T-helper 1 cell (primary cell): ENCODE measurements at places on chromosomes 13 and 19.

- no peak for DNase-seq
These were observed 673 bp downstream of the ZNF486 start for GRCh38 chr19:20167651-20168122.

DNA sequence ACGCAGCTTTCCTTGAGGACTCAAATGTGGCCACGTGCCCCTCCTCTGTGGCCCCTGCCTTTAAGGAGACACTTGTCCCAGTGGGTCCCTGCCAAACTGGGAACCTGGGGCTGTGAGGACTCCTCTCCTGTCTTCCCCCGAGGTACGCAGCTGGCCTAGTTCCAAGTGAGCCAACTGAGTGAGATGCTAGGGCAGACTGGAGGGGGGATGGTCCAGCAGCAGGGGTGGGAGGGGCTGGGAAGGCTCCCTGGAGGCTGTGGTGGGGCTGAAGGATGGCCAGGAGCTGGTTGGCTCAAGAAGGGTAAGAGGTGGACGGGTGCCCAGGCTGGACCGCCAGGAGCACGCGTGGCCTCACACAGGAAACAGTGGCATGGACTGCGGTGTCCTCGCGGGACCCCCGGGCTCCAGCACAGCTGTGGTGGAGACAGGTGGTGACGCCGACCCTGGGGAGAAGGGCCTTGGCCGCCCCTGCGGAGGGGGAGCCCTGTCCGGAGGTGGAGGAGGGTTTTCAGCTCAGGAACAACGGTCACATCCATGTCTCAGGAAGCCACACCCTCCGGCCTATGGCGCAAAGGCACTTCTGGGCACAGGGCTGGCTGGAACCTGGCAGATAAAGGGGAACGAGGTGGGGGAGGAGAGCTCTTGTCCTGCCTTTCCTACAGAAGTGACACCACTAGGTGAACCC, 45.8 kb downstream of the MLLT1 start:
- DNase-seq: no peak

DNA sequence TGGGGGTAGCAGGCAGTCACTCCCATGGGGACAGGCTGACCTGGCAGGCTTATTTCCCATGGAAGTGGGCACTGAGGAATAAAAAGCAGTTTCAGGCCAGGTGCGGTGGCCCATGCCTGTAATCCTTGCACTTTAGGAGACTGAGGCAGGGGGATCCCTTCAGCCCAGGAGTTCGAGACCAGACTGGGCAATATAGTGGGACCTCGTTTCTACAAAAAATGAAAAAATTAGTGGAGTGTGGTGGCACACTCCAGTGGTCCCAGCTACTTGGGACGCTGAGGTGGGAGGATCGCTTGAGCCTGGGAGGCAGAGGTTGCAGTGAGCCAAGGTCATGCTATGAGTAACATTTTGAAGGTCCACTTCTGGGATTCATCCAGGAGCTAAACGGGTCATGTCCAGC, 6.0 kb downstream of the GJB2 start:
- DNase-seq: no peak

DNA sequence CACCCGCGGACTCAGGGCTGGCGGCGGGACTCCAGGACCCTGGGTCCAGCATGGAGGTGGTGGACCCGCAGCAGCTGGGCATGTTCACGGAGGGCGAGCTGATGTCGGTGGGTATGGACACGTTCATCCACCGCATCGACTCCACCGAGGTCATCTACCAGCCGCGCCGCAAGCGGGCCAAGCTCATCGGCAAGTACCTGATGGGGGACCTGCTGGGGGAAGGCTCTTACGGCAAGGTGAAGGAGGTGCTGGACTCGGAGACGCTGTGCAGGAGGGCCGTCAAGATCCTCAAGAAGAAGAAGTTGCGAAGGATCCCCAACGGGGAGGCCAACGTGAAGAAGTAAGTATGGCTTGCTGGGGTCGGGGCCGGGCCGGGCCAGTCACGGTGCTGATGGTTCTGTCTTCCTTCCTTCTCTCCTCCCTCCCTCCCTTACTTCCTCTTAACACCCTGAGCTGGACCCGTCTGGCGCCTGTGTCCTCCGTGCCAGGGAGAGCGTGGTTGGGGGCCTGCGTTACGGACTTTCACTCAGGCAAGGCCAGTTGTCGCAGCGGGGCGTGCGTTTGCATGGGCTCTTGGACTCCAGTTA, 1.4 kb downstream of the STK11 start:
- DNase-seq: no peak

DNA sequence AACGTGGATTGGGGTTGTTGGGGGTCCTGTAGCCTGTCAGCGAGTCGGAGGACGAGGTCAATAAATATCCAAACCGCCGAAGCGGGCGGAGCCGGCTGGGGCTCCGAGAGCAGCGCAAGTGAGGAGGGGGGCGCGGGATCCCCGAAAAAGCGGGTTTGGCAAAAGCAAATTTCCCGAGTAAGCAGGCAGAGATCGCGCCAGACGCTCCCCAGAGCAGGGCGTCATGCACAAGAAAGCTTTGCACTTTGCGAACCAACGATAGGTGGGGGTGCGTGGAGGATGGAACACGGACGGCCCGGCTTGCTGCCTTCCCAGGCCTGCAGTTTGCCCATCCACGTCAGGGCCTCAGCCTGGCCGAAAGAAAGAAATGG, 754 bp upstream of the SIX5 start:
- peak; percentile 38 for DNase-seq

DNA sequence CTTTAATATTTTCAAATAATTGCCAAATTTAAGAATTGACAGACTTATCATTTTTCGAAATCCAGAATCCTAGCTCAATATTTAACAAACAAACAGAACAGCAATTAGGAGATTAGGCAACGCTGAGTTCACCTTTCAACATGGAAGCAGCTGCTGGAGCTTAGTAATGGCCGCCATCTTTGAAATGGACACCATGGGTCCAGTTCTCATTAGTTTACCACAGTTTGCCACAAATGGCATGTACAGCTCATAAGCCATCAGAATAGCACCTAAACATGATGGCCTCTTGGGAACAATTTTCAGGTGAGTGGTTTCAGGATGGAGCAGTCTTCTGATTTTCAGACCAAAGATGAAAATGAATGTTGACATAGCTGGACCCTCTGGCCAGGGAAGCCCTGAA, 313.6 kb upstream of the OBI1 start:
- DNase-seq: no peak

GRCh38 chr13:36919833-36920615, at the start of gene SMAD9:
Gene SMAD9 (minus strand): TSS chr13:36920238. CDS start chr13:36879689, 40,549 bp downstream.
- no peak for DNase-seq

GRCh38 chr13:34241332-34241731, 423.4 kb downstream of the RFC3 start:
- DNase-seq: no peak

DNA sequence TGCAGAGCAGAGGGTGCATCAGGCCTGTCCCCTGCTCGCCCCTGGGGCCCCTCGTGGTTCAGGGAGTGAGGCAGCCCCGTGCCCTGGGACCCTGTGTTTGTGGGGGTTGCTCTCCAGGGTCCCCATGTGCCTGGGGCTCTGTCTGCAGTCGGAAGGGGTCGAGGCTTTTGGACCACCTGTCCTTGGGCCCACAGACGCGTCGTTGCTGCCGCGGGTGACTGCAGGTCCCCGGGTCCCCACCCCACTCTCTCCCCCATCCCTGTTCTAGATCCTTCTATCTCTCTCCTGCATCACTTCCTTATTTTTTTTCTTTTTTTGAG, 1.9 kb downstream of the PCSK4 start:
- no peak for DNase-seq

- no peak for DNase-seq
These were observed 2.0 kb upstream of the PTOV1 start for GRCh38 chr19:49848938-49849337.

GRCh38 chr13:87792878-87793277, 121.7 kb downstream of the SLITRK5 start:
- no peak for DNase-seq

- DNase-seq: no peak
These were observed 2232.7 kb downstream of the PCDH9 start for GRCh38 chr13:64997438-64997837.

- DNase-seq: no peak
These were observed 2278.0 kb upstream of the PCDH20 start for GRCh38 chr13:63693696-63694095.
